ENCODE measurements at places on chromosomes 7 and 10.

- H3K4me1 ChIP-seq = no peaks in the 10 kb centered on the region
- H3K36me3 ChIP-seq = no peaks in the 10 kb centered on the region
- H3K27me3 ChIP-seq = no peaks in the 10 kb centered on the region
These were observed 8.3 kb upstream of the TMEM168 start for GRCh38 chr7:112798274-112799159.

GRCh38 chr10:133617196-133617595 is 9.4 kb downstream of the FRG2B start:
- H3K27me3 ChIP-seq = peaks cover 21% of the 10 kb centered on the region
- H3K4me1 ChIP-seq = no peaks in the 10 kb centered on the region
- no peaks in the 10 kb centered on the region for H3K36me3 ChIP-seq
- DNase-seq = no peak

- no peaks in the 10 kb centered on the region for H3K27me3 ChIP-seq
- no peak overlapping the region for H3K27ac ChIP-seq
- H3K4me1 ChIP-seq = no peaks in the 10 kb centered on the region
These were observed 4.7 kb downstream of the ZNF239 start for GRCh38 chr10:43569681-43570080.

GRCh38 chr10:107701943-107702342 is 537.4 kb upstream of the SORCS1 start:
- DNase-seq = no peak
- no peak overlapping the region for H3K4me3 ChIP-seq
- H3K27ac ChIP-seq = no peak overlapping the region
- no peaks in the 10 kb centered on the region for H3K36me3 ChIP-seq
- H3K27me3 ChIP-seq = no peaks in the 10 kb centered on the region

Measured in upper lobe of right lung (tissue), 1 donor.